Activated CD4-positive, alpha-beta T cell treated with anti-CD3 and anti-CD28 coated beads, Interleukin-2, amount 50 U/mL, for 4 hours (primary cell): ENCODE measurements at places on chromosomes 2 and 18.

DNA sequence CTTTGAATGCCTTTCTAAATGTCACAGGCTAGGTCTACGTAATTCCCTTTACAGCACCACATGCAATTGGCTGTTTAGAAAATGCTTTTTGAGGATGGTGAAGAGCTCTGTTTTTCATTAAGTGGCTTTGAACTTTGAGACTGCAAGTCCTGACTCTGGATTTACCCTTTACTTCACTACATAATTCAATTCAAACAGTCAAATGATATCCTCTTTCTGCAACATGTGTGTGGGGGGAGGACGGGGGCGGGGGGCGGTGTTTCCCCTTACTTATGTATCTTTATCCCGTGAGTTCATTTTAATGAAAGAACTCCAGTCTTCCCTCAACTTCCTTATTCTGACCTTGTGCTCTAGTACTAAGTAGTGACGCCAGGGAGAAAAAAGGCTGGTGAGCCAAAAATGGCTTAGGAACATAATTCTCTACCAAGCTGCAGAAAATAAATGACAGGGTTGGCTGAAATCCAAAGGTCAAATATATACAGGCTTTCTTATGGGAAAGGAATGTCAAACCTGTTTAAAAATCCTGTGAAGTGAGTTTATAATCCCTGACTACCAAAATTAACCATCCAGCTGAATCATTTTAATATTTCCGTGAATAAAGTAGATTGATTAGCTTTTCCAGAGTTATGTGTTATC is 119.6 kb downstream of the SLC8A1 start:
- DNase-seq: no peak

- no peak for DNase-seq
Measured at GRCh38 chr2:6627316-6627715, 238.4 kb downstream of the CMPK2 start.

GRCh38 chr2:55168221-55169154 is 63.6 kb downstream of the CLHC1 start:
- peak; percentile 27 for DNase-seq

DNA sequence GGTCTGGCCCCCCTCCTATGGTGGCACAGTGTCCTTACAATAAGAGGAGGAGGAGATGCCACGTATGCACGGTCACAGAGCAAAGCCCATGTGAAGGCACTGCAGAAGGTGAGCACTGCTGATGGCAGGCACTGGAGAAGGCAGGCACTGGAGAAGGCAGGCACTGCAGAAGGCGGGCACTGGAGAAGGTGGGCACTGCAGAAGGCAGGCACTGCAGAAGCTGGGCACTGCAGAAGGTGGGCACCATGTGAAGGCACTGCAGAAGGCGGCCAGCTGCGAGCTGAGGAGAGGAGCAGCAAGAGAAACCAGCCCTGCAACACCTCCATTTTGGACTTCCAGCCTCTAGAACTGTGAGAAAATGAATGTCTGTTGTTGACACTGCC is 46.3 kb downstream of the MEX3C start:
- no peak for DNase-seq

DNA sequence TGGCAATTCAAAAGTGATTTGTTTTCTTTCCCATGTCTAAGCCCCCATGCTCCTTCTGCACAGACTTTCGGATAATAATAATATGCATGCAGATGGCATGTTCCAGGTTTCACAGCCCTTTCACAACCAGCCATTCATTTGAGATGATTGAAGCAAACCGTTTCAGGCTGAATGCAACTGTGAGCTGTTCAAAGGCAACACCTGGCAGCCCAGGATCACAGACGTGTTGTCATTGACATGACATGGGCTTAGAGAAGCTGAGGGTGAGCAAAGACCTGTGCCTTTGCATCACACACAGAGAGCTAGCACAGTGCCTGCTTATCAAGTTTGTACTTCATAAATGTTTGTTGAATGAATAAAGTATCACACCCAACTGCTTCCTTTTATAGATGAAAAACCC is 12.4 kb upstream of the ERMN start:
- no peak for DNase-seq

DNA sequence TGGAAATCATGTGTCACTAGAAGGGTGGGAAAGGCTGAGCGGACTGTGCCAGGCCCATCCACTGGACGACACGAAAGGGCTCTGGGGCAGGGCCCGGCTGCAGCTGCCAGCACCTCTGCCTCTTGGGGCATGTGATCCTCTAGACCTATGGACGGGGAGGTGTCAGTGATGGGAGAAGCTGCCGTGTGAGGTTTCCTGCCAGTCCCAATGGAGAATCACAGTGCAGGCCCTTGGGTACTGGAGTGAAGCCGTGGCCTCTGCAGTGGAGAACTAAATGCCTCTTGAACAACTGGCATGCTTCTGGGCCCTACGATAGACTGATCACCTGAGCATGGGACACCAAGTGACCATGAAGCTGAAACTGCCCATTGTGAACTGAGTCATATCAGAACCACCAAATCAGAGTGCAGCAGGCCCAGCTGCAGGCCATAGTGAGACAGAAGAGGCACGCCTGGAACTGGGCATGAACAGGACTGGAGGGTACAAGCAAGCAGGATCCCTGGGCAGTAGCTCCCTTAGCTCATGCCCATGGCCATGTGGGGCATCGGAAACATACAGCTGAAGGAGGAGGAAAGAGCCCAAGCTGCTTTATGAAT is 18.8 kb upstream of the RHOB start:
- no peak for DNase-seq

- DNase-seq: peak; percentile 2
Measured at GRCh38 chr2:182642328-182642727, 73.7 kb upstream of the DNAJC10 start.

GRCh38 chr2:28360058-28360717 is 32.5 kb upstream of the FOSL2 start:
- no peak for DNase-seq

GRCh38 chr2:24199968-24200590 is 25.2 kb downstream of the FAM228A start:
- no peak for DNase-seq

DNA sequence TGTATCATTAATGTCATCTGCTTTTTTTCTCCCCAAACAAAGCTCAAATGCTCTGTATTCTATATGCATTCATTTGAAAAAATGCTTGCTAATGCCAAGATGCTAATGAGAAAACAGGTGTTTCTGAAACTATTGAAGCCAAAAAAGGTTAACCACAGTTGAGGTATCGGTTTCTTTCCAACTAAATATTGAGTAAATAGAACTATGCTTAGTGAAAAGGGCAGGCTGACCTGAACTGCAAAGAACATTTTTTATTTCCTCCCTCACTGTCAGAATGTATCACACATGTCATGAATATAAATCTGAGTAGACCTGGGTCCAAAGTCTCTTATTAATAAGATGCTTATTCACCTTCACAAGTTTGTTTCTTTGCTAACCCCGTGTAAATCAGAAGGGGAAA is 866.6 kb downstream of the CPS1 start:
- DNase-seq: no peak

DNA sequence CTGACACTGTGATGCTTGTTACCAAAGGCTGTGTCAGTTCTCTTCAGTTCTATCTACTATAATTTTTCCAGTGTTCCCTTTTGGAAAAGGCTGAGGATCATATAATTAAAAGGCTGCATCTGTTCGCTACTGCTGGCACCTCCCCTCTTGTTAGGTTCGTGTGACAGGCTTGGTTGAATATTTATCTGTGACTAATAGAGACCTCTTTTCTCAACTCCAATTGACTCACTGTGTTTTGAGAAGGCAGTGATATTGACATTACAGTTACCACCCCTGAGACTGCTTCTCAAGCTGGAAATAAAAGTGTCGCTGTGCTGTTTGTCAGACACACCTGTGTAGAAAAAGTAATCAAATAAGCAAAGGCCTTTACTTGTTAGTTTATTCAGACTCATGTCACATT is 205.5 kb upstream of the KCNH7 start:
- no peak for DNase-seq

DNA sequence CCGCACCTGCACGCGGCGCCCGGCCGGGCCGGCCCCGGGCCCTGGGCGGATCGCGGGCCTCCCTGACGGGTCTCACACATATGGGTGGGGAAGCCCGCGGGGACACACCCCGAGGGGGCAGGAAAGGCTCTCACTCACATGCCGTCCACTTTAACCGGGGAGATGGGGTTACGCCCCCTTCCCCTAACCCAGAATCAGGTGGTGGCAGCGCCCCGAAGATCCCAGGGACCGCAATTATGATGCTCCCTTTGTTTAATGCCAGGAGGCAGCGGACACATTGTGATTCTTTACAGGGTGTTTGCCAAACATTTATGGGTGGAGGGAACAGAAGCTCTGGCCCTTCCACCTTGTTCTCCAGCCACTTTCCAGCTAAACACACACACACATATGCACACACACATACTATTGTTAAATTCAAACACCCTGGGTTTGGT is 424 bp upstream of the ANKRD44 start:
- DNase-seq: no peak

DNA sequence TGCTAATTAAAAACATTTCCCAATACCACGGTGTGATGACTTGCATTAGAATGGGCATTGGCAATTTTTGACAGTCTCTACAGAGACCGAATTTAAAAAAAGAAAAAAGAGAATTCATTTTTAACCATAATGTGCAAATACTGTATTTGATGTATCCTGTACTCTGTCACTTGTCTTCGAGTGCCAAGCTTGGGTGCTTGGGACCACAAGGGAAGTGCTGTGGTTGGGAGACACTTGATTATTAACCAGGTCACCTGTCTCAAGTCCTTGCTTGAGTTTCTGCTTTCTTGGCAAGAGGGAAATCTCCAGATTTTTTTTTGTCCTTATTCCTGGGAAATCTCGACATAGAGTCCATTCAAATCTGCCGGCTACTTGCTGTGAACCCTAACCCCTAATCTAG is 209.0 kb downstream of the MC4R start:
- no peak for DNase-seq

GRCh38 chr2:126883666-126884040 is 15.0 kb upstream of the TEX51 start:
- no peak for DNase-seq

- no peak for DNase-seq
Measured at GRCh38 chr2:215579809-215580208, 143.9 kb upstream of the FN1 start.

DNA sequence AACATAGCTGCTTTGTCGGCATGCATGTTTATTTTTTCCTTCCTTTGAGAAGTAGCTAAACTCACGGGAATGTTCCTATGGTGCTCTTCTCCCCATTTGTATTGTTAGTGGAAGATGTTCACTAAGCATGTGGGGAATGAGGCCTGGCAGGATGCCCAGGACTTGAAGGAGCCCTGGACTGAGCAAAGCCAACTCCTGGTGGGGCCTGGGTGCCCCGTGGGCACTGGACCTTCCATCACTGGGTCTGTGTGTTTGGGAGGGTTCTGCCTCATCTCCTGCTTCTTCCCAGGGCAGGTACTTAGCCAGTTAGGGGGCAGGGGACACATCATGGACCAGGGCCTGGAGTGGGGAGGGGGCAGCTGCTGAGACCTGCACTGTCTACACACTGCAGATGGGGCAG is 49.3 kb downstream of the ACAA2 start:
- DNase-seq: no peak

DNA sequence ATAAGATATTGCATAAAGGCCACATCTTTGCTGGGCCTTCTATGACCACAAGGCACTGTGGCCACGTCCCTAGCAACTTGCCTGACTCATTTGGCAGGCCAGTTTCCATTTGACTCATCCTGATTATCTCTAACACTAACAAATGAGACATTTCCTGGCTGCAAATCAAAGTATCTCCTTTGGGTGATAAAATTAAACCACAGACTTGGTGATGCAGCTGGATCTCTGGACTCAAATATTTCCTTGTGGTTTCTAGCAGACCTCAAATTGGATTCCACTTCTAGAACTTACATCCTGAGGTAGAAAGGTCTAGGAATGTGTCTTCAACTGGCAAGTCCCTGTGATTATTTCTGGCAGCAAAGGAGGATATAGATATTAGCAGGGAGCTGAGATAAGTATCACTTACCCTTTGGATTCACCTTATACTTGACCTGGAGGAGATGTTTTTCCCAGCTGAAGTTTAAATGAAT is 167.9 kb upstream of the NXPH2 start:
- DNase-seq: no peak

- DNase-seq: no peak
Measured at GRCh38 chr2:33058716-33059470, 112.1 kb downstream of the LTBP1 start.

DNA sequence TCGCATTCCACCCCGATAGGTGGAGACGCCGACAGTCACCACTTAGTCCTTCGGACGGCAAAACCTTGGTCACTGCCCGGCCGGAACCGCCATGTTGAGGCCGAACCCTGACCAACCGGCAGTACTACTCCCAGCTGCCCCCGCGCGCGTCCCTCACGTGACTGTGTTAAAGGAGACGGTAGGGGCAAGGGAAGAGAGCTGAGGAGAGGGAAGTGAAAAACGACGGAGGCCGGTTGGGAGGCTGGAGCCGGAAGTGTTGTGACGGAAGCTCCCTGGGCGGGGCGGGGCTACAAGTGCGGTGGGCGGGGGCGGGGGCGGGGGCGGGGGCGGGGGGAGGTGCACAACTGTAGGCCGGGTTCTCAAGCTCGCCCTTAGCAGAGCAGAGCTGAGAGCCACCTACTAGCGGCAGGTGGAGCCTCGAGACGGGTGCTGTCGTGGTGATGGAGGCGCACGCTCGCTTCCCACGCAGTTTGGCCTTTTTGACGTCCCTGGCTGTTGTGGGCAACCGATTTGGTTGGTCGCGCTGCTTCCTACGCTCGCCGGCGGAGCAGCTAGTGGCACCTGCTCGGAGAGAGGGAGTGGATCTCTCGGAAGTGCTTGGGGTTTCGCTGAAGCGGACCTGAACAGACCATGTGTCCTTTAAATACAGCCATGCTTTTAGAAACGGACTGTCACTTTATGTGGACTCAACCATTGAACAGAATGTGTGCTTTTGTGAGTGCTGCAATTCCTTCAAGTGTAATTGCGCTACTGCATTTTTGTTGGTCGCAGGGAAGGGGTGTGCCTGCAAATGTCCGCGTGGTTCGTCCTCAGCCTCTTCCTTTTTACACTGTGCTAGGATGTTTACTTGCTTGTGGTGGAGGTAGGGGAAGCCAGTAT is at the start of gene TRAPPC8:
Gene TRAPPC8 (minus strand): TSS at position 130 of the 879 bp plus-strand sequence. CDS start 364 bp downstream, outside the sequence.
- peak; percentile 82 for DNase-seq

DNA sequence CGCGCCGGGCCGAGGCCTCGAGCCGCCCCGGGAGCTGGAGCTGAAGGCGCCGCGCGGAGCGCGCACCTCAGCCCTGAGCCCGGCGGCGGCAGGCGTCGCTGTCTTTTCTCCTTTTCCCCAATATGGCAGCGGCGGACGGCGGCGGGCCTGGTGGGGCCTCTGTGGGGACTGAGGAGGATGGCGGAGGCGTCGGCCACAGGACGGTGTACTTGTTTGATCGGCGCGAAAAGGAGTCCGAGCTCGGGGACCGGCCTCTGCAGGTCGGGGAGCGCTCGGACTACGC is 369 bp downstream of the SMCHD1 start:
- DNase-seq: no peak

GRCh38 chr2:70991742-70992141 is 2.9 kb downstream of the TEX261 start:
- DNase-seq: no peak
